ENCODE measurements at places on chromosomes 16 and 17.

DNA sequence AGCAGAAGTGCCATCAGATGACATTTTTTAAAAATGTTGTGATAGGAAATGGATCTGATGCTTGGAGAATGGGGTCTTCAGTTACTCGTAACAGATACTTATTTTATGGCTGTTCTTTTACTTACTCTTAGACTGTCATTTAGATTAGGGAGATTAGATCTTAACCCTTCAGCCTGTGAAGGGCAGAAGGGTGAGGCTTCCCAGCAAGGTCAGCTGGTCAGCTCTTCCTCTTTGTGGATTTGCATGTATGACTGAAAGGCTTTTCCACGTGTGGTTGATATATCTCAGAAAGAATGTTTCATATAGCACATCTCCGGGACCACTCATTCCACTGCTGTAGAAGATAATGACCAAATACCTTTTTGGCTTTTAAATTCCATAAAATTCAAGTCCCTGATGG, 27.4 kb downstream of the GRB7 start:
- no peak for DNase-seq

GRCh38 chr16:68756239-68756915, 19.3 kb downstream of the CDH1 start:
- DNase-seq: peak; percentile 59

- no peak for DNase-seq
Measured at GRCh38 chr17:20073055-20073979, 64.2 kb downstream of the SPECC1 start.

DNA sequence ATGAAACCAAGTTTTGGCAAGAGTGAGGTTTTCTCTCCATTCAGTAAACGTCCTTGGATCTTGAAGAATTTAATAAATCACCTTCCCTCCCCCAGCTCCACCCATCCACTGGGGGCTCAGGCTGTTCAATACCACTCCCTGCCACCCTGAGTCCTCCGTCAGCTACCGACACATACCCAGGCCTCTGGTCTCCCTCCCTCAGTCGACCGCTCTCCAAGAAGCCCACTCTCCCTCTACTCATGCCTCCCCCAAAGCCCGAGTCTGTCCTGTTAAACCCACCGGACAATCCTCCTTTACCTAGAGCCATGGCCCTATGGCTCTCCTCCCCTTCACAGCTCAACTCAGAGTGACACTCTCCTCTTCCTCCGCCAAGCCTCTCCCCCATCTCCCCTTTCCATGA, 19.7 kb upstream of the SLC4A1 start:
- no peak for DNase-seq

- DNase-seq: no peak
Measured at GRCh38 chr16:30949650-30950515, 1.0 kb downstream of the ORAI3 start.

- no peak for DNase-seq
Measured at GRCh38 chr17:19727501-19728078, 11.2 kb upstream of the SLC47A2 start.

DNA sequence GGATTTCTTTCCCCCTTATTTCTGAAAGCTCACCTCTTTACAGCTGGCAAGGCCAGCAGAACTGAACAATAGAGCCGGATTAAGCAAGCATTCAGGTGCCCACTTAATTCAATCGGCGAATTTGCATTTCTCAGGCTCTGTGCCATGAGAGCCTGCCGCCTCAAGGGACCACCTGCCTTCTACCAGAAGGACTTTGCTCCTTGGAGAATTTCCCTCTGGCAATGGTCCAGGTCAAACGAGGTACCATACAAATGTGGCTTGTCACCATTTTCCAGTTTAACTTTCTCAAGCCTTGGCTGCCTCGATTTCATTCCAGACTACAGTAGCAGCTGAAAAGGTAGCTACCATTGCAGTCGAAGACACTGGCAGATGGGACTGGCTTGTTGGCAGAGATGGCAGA, 534.0 kb downstream of the MAF start:
- DNase-seq: no peak

GRCh38 chr16:30137897-30138296, 14.9 kb upstream of the MAPK3 start:
- no peak for DNase-seq

- DNase-seq: no peak
Measured at GRCh38 chr17:12231355-12231682, 210.6 kb downstream of the MAP2K4 start.

DNA sequence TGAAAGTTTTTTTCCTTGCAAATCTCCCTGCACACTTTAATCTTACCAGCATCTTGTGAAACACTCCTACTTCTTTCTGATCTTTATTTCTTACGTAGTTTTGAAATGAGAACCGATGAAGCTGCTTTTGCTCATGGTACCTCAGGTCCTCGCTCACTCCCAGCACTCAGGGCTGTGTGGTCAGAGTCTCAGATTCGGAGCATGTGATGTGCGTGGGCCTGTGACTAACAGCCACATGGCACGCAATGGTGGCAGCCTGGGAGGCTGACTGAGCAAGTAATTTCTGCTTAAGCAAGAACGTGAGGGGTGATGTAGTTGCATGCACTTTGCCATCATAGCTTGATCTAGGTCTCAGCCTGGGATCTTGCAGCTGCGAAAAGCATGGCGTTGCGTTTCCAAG, 624.3 kb downstream of the MAF start:
- DNase-seq: peak; percentile 27

GRCh38 chr16:49523435-49524159, 150.0 kb downstream of the C16orf78 start:
- DNase-seq: no peak

GRCh38 chr16:59170099-59170712, 436.1 kb upstream of the GOT2 start:
- DNase-seq: no peak
